ENCODE measurements at places on chromosomes 12 and 14. TPM values are rescaled to one million over a fixed set of nuclear protein-coding genes. Genes with fewer than 3 reads are reported as not detected.
A peak's percentile ranks its signal among the peaks of the same experiment; 100 is the strongest.

Gene GNB3
- total RNA-seq, result 3.2 TPM

Gene MYH6
- not detected for total RNA-seq

Gene TRHDE
- 2.8 TPM for total RNA-seq

Gene NGB
- total RNA-seq, result not detected

Gene APOLD1
- 5.2 TPM for total RNA-seq

Gene MYO1H
- total RNA-seq, result not detected

Gene KCNC2
- not detected for total RNA-seq

Gene ZNF891
- 0.43 TPM for total RNA-seq

Gene CLEC14A
- not detected for total RNA-seq

Gene CYP27B1
- 0.86 TPM for total RNA-seq

Gene KRT85
- not detected for total RNA-seq

Gene PROX2
- total RNA-seq, result not detected

Gene SLC5A8
- total RNA-seq, result not detected

Gene DEPDC4
- 0.13 TPM for total RNA-seq

Gene RBP5
- not detected for total RNA-seq

GRCh38 chr12:88519802-88520435 lies 60.4 kb downstream of the KITLG start:
- DNase-seq, result no peak

- DNase-seq, result no peak
Observed at GRCh38 chr12:58976146-58976545, 55.8 kb upstream of the LRIG3 start.

- no peak for DNase-seq
Observed at GRCh38 chr12:105928436-105928835, 210.3 kb downstream of the NUAK1 start.

DNA sequence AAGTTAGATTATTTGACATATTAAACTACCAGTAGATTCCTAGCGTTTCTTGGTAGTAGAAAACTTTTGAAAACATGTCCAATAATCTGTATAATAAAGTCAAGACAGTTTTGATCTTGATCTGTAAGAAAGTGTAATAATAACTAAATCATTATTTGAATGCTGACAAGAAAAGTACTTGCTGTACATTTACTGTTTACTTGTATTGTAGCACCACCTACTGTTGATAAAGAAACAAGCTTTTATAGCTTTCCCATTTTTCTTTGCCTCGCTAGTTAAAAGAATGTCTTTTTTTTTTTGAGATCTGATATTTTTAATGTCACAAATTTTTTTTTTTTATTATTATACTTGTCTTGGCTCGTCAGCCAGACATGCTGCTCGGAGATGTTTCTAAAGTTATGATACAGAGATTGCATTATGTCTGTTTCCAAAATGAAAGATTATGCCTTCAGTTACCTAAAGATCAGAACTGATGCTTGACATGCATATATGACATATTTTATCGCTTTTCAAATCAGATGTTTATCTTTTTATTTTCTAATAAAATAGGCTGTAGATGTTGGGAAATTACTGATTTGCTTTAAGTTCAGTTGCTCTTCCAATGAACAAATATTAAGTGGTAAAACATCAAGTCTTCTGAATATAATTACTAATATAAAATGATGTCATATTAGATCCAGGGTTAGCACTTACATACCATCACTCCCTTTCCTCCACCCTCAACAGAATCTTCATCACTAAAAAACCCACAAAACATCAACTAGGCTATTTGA lies 140.5 kb downstream of the AKAP6 start:
- peak; percentile 78 for DNase-seq

DNA sequence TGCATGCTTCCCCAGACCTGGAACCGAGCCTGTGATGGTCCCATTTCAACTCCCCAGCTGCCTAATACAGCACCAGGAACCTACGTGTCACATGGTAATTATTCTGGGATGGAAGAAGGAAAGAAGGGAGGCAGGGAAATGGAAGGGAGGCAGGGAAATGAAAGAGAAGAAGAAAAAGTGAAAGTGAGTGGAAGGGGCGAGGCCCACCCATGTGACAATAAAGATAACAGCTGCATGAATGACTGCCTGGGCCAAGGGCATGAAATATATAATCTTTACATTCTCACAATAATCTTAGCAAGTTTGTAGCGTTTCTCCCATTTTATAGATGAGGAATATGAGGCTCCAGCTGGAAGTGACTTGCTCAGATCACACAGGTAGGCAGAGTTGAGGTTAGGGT lies 245.0 kb upstream of the PWP1 start:
- DNase-seq, result no peak

DNA sequence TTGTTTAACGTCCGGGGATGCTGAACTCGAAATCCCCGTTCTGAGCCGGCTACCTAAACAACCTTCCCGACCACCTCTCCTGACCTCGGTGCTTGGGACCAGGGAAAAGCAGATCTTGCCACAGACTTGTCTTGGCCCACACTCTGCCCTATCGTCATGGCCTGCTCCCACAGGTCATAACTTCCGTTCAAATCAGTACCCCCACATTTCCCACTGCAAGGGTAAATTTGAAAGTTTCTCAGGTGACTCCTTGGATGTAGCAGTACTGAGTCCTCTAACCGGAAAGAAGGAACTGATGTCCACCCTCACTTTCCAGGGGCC lies 612 bp upstream of the RBM23 start:
- DNase-seq, result no peak

DNA sequence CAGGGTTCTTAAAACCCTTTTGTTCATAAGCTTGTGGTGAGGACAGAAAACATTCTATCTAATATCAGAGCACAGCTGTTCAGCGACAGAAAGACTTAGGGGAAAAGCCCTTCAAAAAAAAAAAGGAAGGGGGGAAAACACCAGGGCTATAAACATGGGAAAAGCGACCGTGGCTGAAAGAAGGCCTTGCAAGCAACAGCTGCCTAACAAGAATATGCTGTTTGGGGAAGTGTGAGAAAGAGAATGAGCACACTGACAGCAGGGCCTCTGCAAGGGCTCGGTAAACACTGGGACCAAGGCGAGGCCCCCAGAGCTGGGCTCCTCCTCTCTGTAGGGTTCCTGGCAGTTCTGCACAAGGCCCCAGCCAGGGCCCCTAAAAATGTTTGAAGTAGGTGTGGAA lies 27.4 kb upstream of the CCND2 start:
- no peak for DNase-seq

GRCh38 chr12:11667171-11667570 lies 17.7 kb downstream of the ETV6 start:
- DNase-seq, result no peak

DNA sequence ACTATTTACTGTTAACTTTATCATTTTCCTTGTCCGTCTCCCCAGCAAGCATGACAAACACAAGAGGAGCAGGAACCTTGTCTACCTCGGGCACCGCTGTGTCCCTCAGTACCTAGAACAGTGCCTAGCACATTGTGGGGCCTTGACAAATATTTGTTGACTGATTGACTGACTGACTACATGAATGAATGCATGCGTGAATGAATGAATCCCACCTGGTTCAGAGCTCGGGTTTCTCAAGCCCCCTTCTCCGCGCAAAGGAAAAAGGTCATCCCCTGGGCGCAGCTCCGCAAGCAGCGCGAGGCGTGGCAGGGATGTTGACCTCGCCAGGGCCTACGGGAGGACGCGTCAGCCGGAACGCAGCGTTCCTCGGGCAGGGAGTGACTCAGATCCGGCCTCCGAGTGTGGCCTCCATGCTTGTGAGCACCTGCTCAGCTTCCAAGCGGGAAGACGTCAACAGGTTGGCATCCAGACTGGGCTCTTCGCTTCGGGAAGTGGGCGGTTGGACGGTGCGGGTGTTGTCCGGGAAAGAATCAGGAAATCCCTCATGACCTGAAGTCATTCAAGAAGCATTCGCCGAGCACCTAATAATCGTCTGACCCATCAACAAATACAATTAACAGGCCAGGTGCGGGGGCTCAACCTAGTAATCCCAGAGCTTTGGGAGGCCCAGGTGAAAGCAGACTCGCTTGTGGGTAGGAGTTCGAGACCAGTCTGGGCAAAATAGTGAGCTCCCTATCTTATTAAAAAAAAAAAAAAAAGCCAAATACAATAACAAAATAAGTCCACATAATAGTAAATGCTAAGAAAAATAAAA lies 13.9 kb upstream of the UBC start:
- DNase-seq, result peak; percentile 38

GRCh38 chr12:116624516-116624915 lies 65.3 kb downstream of the MAP1LC3B2 start:
- DNase-seq, result no peak

DNA sequence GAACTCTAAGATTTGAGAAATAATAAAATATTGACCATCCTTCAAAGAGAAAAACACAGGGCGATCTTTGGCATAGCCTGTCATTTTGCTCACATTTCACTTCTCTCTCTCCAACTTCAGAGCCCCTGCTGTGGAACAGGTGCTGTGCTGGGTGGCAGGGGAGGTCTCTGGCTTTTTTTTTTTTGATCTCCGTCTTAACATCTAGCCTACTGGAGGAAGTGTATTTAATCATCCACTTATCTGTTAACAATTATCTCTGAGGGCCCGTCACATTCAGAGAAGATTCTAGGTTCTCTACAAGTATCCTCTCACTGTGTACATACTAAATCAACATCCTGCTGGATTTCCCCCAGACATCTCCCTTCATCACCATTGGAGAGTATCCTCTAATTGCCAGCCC lies 34.1 kb downstream of the CHST11 start:
- DNase-seq, result no peak

DNA sequence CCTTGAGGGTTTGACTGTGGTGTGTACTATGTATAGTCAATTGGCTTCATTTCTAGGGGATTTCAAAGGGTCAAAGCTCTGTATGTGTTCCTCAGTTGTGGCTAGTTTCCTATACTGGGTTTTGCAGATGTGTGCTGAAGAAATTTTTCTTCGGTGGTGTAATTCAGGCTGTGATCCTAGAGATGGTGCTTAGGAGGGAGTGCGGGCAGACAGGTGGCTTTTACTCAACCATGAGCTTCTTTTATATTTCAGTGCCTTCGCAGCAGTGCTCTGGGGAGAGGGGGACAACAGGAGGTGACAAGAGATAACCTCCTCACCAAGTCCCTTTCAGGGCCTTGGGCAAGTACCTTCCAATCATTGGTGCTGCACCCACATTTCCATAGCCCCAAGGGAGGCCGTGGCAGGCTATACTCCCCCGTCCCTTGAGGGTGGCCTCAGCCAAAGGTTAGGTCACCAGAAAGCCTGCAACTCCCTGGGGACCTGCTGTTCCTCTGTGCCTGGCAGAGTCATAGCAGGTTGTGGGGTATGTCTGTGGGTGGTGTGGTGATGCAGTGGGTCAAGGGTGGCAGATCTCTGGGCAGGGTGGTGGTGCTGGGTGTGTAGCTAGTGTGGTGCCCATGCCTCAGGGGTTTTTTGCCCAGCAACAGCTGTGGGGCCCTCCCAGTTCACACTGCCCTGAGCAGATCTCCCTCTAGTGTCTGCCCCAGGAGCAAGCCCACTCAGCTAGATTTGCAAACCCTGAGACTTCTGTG lies 37.0 kb upstream of the TMX1 start:
- no peak for DNase-seq

DNA sequence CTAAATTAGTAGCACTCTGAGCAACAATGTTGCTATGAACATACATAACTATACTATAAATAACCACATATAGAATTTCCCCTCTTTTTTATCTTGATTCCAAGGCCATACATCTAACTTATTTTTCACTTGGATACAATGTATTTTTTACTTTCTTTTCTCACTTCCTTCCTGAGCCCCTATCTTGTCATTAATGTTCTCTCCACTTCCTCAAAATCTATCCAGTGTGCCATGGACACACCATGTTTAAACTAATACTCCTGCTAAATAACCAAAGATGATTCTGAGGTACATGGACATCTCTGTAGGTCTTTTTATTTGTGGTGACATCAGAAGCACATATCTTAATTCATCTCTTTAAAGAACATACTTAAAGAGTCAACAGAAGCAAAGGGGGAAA lies 251.2 kb downstream of the C12orf42 start:
- no peak for DNase-seq

DNA sequence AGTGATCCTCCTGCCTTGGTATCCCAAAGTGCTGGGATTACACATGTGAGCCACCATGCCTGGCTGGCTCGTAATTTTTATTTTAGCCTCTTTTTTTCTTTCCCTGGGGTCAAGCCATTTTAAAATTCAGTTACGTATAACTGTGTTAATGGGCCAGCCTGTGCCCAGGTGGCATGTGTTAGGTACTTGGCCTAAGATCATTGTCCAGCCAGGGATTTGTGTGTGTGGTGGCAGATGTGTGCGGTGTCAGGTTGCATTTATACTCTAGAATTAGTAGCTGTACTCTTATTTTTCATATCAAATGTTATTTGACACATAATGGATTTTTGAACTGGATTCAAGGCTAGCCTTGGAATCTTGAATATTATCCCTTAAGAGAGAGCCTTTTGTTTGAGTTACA lies 69.3 kb downstream of the FBXO34 start:
- no peak for DNase-seq

DNA sequence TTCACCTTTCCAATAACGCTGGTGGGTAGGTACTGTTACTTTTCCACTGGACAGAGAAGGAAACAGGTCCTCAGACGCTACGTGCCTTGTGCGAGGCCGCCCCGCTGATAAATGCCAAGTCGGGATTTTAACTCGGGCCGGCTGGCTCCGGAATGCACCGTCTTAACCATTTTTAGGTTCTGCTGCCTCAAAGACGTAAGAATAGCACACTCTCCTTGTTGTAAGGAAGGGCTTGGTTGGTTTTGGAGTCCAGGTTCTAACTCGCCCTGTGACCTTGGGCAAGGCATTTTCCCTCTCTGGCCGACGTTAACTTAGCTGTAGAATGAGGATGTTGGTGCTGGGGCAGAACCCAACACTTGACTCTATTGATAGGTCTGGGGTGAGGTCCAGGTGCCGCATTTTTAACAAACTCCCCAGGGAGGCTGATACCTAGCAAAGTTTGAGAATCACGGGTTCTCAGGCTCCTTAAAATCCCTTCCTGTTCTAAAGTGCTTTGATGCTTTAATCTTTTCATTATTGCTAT lies 814 bp downstream of the ANKRD13A start:
- DNase-seq, result peak; percentile 79

- DNase-seq, result no peak
Observed at GRCh38 chr12:30696103-30696408, 387 bp upstream of the IPO8 start.

DNA sequence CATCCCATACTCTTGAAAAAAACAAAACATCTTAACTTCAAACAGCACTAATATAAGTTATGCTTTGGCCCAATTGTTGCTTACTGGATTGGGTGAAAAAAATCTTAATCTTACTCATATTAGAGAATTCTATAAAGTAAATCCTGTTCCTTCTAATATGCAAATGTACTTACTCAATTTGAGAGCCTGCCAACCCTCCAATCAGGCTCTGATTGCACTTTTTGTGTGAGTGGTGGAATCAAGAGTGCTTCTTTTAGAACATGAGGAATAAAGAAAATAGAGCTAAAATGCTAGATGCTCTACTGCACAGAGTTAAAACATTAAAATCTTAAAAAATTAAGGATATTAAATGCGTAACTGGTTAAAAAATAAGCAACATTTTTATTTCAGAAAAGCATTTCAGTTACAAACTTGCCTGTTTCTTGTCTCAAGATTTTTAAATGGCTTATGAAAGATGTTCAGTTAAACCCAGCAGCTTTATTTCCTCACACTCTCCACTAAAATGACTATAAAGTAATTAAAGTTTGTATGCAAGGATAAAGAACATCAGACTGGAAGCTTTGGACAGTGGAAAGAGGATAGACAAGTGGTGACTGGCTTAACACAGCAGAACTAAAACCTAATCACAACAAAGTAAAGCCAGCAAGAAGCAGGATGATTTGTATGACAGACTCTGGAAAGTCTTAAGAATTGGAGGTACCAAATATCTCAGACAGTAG lies 177.5 kb downstream of the SLC2A13 start:
- DNase-seq, result no peak

- DNase-seq, result no peak
Observed at GRCh38 chr14:52235434-52235833, 32.1 kb upstream of the PTGDR start.

GRCh38 chr14:98167705-98168104 lies 1104.3 kb downstream of the BCL11B start:
- DNase-seq, result no peak
